ENCODE measurements at places on chromosomes 16 and 17.

DNA sequence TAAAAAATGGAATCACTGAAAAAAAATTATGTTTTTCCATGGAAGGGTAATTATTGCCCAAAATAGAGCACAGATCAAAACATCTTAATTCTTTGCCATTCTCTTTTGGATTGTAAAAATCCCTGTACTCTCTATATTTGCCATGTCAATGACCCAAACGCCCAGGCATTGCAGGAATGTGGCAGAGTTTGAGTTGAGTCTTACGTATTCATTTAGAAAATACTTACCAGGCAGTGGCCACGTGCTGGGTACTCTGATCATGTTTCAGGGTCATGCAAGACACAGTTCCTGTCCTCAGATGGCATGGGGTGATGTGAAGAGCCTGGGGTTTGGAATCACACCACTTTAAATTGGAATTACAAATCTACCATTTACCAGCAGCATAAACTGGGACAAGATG lies 267.7 kb downstream of the ABCC12 start:
- DNase-seq: no peak

DNA sequence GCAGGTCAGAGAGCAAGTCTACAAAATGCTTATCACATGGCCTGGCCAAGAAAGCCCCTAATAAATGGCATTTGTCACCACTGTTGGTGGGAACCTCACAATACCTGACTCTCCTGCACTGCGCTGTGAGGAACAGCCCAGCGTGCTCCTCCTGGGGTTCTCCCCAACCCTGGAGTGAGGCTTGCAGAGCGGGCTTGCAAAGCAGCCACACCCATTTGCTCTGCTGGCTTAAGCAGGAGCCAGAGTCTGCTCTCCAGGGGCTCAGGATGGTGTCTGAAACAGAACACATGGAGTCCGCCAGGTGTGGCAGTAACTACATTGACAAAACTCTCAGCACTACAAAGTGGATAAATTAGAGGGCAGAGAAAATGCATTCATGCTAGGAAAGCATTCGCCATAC lies 331.0 kb upstream of the CCL2 start:
- no peak for DNase-seq

- DNase-seq: no peak
Observed at GRCh38 chr17:62741290-62741689, 66.8 kb downstream of the MARCHF10 start.

DNA sequence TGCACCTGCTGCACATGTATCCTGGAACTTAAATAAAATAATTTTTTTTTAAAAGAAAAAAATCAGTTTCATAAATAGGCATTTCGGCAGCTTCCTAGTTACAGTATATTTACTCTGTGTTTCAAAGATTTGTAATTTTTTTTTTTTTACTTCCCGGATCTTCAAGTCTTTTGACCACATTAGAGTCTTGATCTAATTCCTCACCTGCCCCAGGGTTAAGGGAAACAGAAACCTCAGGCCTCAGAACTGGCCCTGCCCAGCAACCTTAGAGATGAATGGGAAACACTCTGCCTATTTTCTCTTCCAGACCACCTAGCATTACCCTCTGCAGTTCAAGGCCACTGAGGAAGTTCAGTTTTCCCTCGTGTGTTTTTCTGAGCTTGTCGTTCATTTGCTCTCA lies 304.0 kb downstream of the MAF start:
- DNase-seq: no peak

DNA sequence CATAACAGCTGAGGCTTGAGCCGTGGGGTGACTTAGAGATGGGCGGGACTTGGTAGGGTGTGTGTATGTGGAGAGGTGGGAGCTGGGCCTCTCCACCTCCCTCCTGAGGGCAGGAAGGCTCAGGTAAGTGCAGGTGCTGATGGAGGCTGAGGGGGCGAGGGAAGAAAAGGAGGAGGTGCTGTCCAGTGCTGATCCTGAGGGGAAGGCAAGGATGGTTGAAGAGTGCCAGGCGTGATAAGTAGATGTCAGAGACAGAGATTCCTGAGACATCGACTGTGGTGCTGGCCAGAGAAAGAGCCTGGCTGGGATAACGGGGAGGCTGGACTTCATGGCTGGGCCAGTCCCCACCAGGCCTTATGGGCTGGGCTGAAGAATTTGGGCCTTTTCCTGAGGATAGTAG lies 159.1 kb downstream of the SDK2 start:
- no peak for DNase-seq

DNA sequence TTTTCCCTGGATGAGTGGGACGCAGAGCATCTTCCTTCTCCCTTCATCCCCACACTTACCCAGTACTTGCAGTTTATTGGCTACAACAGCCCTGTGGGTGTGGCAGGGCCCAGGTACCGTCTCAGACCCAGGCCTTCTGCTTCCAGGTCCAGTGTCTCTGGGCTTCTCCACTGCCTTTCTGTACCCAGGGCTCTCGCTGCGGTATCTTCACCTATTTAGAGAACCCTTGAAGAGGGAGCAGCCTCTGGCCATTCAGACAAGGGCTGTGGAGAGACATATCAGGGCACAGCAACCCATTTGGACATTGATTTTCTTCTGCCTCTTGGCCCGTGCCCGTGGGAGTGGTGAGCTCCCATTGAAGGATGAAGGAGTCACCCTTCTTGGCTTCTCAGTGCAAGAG lies 17.3 kb downstream of the TBX4 start:
- DNase-seq: no peak

GRCh38 chr16:27217256-27217655 lies 13.9 kb downstream of the KDM8 start:
- DNase-seq: no peak

DNA sequence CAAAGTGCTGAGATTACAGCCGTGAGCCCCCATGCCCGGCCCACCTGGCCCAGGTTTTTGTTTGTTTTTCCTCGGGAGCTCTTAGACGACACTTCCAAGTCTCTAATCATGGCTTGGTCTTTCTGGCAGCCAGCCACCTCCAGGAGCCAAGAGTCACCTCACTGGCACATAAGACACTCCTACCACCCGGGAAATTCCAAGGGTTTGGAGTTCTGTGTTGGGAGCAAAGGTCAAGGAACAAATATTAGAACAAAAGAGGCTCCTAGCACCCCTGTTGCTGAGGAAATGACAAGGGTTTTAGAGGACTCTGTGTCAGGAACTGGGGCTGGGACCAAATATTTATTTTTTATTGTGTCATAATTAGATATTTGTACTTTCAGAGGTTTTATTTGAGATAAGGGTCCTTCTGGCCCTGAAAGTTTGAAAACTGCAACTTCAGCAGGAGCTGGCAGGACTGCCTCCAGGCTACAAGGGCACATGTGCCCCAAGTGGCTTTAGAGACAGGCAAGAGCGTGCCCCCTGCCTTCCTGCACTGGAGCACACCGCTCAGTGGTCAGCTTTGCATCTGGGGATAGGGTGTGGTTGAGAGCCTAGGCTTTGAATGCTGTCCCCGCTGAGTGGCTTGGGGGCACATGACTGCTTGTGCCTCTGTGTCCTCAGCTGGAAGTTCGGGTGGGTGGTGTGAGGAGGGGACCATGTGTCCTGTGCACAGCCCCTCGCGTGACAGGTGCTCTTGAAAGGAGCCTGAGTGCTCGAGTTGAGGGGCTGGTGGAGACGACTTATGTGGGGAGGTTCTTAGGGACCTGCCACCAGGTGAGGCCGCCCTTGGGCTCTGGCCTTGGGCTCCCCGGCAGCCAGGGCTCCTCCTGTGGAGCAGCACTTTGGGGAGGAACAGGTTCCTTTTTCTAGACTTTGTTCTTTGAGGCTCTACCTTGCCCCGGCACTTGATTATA lies 29.7 kb downstream of the MGRN1 start:
- no peak for DNase-seq

GRCh38 chr17:15171167-15172047 lies 93.7 kb downstream of the PMP22 start:
- DNase-seq: peak; percentile 47

DNA sequence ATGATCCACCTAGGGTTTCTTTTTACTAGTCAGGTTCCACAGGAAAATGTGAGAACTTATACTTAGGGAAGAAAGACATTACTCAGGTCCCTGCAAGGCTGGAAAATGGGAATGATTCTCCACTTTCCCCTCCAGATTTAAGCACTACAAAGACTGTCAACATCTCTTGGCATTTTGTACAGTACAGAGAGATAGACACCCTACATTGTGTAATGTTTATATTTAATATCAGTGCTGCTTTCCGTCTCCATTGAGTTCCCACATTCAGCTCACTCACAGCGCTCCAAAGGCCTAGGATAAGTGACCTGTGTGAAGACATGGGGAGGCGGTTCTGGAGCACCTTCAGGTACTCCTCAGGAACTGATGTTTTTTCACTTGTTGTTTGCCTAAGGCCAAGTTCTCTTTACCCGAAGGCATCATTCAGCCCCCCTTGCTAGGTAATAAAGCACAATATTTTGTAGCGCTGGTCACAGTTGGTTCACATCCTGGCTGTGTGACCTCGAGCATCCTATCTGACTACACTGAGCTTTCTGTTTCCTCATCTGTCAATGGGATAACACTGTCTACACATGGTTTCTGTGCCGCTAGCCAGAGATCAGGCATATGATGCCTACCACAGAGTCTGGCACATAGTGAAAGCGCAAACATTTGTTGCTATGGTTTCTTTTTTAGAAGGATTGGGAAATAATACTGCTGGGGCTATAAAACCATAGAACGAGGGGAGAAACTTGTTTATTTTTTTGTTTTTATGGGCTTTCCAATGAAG lies 226.6 kb downstream of the ZFHX3 start:
- no peak for DNase-seq

GRCh38 chr17:17683710-17684365 lies 2.6 kb downstream of the RAI1 start:
- DNase-seq: no peak

DNA sequence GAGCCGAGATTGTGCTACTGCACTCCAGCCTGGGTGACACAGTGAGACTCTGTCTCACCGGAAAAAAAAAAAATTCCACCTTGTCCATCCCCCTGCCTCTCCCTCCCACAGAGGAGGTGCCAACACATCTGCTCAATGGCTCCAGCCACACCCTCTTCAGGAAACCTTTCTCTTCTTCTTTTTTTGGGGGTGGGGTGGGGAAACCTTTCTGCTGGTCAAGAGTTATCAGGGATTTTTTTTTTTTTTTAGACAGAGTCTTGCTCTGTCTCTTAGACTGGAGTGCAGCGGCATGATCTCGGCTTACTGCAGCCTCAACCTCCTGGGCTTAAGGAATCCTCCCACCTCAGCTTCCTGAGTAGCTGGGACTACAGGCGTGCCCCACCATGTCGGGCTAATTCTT lies 18.7 kb downstream of the TNS4 start:
- DNase-seq: no peak

DNA sequence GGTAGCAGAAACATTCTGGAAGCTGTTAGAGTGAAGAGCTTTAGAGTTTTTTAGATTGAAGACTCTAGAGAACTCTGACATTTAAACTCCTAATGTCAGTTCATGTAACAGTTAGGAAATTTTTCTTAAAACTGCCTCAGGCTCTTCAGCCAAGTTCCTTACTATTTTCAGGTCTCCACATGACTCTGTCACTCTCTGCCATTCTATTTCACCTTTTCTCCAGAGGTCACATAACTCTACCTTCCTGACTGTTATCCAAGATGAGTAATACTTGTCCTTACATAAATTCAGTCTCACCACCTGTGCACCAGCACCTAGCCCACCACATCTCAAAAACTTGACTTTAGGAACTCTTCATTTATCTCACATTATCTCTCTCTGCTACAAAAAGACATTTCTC lies 347.1 kb upstream of the CA10 start:
- DNase-seq: no peak

DNA sequence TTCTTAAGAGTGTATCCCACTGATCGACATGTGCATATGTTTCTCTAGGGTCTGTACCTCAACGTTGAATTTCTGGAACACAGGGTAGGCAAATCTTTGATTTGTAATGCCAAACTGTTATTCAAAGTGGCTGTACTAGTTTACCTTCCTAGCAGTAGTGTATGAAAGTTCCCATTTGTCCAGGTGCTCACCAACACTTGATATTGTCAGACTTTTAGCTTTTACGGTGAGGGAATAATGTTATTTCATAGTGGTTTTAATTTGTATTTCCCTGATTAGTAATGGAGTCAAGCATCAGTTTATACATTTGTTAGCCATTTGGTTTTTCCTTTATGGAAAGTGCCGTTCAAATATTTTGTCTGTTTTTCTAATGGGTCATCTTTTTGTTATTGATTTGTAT lies 20.3 kb downstream of the GSDMB start:
- DNase-seq: no peak
